ENCODE measurements at places on chromosomes 1 and 21. TPM values are rescaled to one million over a fixed set of nuclear protein-coding genes. Genes with fewer than 3 reads are reported as not detected.

The SIM2 gene
- total RNA-seq, result 0.20 TPM

The CDA gene
- 13.6 TPM for total RNA-seq

The CAPN9 gene
- total RNA-seq, result not detected

The KCNK2 gene
- not detected for total RNA-seq

The CASQ2 gene
- total RNA-seq, result not detected

The SELL gene
- 519 TPM for total RNA-seq

The ITGB2 gene
- total RNA-seq, result 616 TPM

The B4GALT2 gene
- total RNA-seq, result 0.58 TPM

The FALEC gene
- total RNA-seq, result not detected

The AQP10 gene
- not detected for total RNA-seq
